CD4-positive, alpha-beta T cell (primary cell): ENCODE measurements at places on chromosomes 11 and 22. TPM values are rescaled to one million over a fixed set of nuclear protein-coding genes. Genes with fewer than 3 reads are reported as not detected.

DNA sequence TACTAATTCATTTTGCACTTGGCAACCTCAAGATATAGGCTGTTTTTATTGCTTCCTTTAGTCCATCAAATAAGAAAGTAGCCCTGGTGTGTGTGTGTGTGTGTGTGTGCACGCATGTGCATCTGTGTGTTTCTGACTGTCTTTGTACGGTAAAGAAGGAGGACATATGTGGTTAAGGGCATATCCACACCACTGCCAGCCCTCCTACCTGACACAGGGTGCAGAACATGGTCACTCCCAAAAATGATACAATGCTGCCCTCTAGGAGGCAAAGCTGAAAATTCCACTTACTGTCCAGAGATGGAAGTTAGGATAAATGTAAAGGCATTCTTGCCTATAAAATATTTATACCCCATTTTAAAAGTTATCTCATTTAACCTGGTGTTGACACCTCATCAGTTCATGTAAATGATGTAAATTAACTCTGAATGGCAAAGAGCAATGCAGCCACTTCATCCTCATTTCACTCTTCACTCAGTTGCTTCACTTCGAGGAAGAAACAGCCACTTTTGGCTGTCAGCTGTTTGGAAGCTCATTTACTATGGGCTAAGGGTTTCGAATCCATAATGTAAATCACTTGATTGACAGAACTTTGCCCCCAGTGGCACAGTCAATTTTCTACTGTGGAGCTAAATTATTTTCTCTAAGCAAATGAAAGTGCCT is 83.1 kb upstream of the MTNR1B start:
- no peak for DNase-seq

DNA sequence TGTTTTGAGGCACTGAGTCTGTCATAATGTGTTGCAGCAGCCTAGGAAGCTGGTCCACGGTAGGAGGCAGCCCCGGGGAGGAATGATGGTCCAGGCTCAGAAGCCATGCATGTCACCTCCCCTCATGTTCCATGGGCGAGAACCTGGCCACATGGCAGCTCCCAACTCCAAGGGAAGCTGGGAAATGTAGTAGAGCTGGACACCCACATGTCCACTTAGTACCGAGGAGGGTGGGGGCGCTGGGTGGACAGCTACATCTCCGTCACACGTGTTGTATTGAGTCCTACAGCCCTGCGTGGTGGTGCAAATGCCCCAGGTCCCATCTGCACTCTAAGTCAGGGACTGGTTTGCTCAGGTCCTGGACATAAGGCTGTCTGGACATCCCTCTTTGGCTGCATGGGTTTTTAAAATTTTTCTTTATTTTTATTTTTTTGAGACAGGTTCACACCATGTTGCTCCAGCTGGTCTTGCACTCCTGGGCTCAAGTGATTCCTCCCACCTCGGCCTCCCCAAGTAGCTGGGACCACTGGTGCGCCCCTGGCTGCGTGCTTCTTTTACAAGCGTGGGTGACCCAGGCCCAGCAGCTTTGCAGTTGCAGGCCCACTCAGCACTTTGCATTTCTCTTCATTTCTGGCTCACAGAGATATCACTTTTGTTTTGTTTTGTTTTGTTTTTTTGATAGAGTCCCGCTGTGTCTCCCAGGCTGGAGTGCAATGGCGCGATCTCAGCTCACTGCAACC is 3.9 kb upstream of the CTTN start:
- DNase-seq = no peak

- no peak for DNase-seq
Observed at GRCh38 chr11:134845474-134846327, 433.7 kb upstream of the B3GAT1 start.

GRCh38 chr11:9210224-9210921 is 54.8 kb downstream of the DENND5A start:
- DNase-seq = no peak

GRCh38 chr22:36277482-36278291 is 24.8 kb downstream of the APOL1 start:
- peak; percentile 82 for DNase-seq

DNA sequence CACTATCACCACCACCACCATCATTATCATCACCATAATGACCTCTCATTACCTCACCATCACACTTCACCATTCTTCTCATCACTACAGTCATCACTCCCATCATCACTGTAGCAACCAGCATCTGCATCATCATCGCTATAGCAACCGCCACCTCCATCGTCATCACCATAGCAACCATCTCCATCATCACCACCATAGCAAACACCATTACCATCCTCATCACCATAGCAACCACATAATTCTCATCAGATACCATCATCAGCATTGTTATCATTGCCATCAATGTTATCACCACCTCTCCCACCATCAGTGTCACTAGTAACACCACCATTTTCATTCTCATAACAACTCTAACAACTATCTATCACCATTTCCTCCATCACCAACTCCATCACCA is 23.1 kb upstream of the CD82 start:
- DNase-seq = no peak

DNA sequence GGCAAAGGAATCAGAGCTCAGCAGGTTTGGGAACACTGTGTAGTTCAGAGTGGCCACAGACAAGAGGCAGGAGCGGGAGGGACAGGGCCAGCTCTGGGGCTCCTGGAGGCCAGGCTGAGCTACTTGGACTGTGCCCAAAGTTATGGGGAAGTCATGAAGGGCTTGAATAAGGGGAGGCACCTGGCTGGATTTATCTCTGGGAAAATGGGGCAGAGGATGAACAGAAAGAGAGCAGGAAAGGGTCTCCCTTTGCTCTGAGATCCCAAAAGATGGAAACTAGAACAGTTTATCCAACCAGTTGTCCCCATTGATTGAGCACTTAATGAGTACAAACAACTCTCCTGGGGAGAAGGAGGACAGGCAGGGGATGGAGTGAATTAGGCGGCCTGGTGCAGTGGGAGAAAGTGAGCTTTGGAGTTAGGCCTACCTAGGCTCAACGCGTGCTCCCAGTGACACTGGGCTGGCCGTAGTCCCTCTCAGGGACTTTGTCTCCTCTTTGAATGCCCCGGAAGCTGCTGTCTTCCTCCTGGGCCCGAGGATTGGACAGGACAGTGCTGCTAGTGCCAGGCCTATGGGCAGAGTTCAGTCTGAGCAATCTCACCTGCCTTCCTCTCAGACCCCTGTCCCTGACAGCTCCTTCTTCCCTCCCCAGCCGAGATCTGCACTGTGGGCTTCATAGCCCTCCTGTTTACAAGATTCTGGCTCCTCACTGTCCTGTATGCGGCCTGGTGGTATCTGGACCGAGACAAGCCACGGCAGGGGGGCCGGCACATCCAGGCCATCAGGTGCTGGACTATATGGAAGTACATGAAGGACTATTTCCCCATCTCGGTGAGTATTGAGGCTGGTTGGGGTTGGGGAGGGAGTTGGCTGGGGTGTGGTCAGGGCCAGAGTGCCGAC is 2.0 kb downstream of the MOGAT2 start:
- no peak for DNase-seq

GRCh38 chr11:132228746-132229325 is 858.4 kb downstream of the NTM start:
- DNase-seq = no peak

DNA sequence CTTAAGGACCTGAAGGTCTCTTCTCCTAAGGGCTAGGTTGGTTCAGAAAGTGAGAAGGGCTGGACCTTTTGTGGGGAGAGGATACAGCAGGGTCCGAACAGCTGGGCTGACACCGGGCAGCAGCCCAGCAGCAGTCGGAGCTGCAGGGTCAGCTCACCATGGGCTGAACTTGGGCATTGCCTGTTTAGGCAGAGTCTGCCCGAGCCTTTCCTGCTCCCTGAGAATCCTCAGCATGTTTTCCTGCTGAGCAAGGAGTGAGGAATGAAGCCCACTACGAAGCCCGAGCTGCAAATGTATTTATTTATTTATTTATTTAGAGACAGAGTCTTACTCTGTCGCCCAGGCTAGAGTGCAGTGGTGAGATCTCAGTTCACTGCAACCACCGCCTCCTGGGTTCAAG is 83.9 kb downstream of the PTPRJ start:
- DNase-seq = no peak

GRCh38 chr22:45008186-45008681 is 1.6 kb downstream of the PHF21B start:
- DNase-seq = no peak

GRCh38 chr11:8256271-8257002 is 7.2 kb downstream of the LMO1 start:
- no peak for DNase-seq

- DNase-seq = no peak
Observed at GRCh38 chr11:23586173-23586572, 725.9 kb upstream of the CCDC179 start.

DNA sequence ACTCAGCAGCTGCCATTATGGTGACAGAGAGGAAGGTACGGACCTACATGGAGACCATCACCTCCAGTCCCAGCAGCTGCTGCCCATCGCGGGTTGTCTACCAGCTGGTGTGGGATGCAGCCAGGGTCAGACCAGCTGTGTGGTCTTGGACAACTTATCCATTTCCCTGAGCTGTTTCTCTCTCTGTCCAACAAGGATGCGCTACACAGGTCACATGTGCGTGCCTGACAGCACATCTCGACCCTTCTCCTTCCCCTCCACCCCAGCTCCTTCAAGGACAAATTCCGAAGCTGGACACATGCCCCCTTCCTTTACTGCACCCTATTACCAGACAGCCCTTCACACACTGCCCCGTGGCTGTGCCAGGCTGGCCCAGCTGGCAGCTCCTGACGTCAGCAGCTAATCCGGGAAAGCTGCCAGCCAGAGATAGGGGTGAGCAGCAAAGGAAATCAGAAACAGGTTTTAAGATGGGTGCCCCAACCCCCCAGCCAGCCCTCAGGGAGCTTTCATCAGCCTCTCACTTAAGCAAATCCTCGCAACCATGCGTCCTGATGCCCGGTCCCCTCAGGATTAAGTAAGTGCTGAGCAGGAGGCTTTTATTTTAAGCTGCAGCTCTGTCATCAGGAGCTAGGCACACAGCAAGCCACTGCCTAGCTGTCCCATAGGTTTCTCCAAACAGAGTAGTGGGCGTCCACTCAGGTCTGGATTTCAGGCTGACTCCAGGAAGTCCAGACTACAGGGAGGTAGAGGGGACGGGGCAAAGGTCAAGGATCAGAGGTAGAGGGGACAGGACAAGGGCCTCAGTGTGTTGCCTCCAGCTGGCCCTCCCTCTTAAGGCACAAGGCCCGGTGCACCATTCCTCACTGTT is 20.3 kb downstream of the TEF start:
- DNase-seq = no peak

DNA sequence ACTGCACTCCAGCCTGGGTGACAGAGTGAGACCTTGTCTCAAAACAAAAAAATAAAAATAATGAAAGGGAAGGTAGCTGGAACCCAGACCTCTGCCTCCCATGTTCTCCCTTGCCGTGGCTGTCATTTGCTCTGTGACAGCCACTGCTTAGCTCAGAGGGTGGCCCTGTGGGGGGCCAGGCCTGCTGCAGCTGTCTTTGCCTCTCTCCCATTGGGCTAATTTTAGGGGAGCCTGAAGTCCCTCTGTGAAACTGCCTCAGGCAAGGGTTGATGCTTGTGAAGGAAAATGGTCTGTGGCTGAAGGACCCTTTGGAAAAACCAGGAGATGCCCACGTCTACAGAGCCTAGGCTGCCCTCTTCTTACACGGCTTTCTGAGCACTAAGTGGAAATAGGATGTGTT is 42.9 kb downstream of the C11orf91 start:
- DNase-seq = no peak

DNA sequence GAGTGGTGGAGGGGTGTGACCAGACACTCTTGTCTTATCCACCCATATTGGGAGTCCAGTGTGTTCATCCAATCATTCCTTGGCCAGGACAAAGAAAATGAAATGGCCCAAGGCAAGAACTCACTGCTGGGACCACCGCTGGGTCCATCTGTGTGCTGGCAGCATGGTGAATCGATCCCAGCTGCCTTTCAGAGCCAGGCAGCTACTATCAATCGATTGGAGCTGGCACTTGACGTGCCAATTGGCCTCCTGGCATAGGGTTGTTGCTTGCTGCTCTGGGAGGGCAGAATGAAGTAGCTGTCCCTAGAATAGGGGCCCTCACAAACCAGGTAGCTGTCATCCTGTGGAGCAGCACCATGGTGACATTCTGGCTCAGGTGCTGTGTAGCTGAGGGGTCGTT is 1.4 kb upstream of the ARVCF start:
- no peak for DNase-seq

DNA sequence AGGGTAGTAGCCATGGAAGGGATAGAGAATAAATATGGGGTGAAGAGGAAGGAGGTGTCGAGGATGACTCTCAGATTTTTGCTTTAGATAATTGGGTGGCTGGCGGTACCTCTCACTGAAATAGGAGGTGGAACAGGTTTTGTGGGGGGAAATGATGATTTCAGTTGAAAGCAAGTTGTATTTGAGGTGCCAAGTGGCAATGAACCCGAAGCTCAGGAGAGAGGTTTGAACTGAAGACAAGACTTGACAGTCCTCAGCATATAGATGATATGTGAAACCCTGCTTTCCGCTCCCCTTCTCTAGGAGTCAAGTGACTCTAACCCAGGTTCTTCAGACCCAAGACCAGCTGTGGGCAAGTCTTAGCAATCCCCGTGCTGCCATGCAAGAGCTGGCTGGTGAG is 33.7 kb downstream of the RRP8 start:
- DNase-seq = no peak

DNA sequence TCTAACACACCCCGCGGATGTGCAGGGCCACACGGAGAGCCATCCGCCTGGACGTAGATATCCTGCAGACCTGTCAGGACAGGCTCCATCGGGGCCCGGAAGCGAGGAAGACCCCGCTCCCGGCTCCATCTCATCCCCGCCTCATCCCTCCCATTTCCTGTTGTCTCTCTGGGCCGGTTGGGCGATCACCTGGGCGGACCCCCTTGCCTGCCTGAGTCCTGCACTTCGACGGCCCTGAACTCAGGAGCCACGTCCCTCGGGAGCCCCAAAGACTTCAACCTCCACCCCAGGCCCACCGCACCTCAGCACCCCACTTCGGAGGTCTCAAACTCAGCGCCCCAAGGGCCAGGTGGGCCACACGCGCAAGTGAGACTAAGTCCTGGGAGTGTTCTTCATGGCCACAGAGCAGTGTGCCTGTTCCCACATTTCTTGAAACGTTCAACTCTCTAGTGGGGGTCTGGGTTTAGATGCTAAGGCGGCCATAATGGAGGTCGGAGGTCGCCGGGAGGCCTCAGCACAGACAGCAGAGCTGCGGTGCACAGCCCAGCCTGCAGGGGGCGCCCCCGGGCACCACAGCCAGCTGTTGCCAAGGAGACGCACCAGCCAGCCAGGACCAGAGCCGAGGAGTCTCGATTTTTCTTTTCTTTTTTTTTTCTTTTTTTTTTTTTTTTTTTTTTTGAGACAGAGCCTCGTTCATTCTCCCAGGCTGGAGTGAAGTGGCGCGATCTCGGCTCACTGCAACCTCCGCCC is 26.0 kb upstream of the FADD start:
- DNase-seq = peak; percentile 55

Gene SOX6
- total RNA-seq = not detected

Gene SMTNL1
- not detected for total RNA-seq

Gene CARD10
- total RNA-seq = 0.63 TPM

Gene CYP2D6
- 7.5 TPM for total RNA-seq

Gene APOBEC3G
- 20.6 TPM for total RNA-seq

Gene FLRT1
- not detected for total RNA-seq

Gene KDM4D
- 0.22 TPM for total RNA-seq
